NCI-H187 (cell line): ENCODE measurements at places on chromosomes 12 and 14.

DNA sequence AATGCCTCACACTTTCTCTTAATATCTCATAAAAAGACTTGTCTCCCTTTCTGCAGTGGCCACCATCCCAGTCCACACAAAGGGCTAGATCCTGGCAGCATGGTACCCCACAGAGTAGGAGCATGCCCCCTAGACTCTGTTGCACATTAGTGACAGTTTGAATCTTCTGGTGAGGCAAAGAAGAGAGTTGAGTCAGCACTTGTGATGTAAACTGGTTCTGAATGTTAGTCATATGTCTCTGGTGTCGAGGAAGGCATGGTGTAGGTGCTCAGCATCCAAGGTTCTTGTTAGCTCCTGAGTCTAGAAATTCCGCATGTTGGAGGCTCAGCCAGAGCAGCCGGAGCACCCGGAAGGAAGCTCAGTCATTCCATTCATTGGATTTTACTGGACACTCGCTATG, 9.8 kb downstream of the TTC9 start:
- no peak for DNase-seq

DNA sequence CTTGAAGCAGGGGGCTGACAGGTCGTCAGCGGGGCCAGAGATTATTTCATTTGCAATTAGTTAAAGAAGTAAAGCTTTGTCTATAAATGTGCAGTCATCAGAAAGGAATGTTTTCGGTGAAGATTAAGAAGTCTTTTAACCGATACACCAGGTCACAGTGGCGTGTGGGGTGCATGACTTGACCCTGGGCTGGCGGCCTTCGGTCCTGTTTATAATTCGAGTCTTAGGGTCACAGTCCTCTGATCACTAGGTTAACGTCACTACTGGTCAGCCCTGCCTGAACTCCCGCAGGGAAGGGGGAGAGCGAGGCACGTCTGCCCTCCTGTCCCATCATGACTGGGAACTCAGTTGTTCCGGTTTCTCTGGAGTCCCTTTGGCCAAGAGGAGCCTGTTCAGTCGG, 5.0 kb upstream of the C14orf180 start:
- DNase-seq, result no peak

- no peak for DNase-seq
Measured at GRCh38 chr12:80317307-80317706, 126.7 kb upstream of the PTPRQ start.

DNA sequence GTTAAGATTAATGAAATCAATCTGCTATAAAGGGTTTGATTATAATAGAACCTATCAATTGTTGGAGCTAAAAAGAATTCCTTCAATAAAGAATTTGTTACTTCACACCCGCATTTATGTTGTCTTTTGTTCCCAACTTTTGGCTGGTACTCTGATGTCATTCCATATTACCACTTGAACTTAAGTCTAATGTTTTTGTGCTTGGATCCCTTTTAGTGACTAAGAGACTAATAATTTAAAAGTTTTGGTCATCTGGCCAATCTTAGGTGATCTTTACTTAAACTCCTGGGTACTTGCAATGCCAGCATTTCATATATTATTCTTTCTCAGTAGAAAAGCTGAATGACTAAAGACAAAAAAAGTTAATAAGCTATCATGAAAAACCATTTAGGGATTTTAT, 113.0 kb downstream of the TMEM30B start:
- DNase-seq, result no peak

GRCh38 chr12:127823801-127824200, 443.2 kb upstream of the TMEM132C start:
- DNase-seq, result no peak

DNA sequence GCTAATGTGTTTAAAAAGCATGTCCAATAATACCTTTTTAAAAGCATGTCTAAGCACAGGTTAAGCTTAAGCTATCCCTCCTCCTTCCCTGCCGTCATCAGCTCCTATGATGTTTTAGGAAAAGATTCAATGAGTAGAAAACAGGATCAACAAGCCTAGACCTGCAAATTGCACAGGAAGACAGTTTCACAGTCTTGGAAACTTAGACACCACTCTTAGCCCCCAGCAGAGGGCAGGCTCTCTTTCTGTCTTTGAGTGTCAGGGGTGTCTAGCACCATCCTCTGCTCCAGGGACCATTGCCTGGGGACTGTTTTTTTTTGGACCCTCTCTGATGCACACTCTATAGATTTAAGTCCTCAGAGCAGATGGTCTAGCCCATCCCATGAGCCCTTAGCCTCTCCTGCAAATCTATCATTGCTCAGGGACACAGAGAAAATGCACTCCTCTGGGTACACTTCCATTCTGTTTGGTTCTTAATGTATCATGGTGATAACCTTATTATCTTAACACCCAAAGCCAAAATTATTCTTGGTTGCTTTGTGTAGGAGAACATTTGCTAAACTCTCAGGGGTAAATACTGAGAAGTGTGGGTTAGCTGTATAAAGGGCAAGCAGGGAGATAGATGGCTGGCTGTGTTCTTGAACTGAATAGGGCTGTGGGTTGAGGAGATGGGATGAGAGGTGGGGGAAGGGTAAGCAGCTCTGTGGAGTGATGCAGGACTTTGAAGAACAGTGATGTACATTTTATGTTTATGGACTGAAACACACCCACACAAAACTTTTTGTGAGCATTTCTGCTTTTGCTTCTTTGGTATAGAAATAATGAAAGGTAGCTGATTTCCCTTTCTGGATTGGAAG, 259.9 kb upstream of the DDHD1 start:
- no peak for DNase-seq

DNA sequence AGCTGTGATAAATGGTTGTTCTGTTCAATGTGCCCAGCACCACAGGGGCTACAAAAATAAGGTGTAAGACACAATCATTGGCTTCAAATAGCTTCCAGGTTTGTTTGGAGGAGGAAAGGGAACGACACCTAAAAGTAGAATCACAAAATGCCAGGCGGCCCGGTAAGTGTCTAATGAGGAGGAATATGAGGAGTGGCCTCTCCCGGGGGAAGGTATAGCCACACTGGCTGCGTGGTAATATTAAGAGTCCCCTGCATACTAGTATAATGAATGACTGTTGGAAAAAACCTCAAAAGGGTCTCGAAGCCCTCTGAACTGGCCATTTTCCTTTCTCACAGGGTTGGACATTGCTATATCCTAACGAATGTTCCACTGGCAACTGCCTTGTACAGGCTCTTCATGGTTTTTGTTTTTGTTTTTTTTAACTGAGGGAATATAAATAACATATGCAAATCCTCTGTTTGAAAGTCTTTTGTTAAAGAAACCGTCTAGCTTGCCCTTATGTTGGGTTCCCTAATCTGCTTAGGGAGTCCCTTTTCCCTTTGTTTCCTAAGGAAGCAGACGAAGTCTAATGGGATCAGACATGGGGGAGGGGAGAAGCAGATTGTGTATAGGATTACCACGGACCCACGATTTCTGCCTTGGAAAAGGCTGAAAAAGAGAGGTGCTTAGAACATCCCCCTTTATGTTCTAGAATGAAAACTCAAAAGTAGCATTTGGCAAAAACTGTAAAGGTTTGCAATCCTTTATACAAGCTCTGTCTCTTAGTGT, 4.2 kb downstream of the CCDC60 start:
- DNase-seq, result no peak

DNA sequence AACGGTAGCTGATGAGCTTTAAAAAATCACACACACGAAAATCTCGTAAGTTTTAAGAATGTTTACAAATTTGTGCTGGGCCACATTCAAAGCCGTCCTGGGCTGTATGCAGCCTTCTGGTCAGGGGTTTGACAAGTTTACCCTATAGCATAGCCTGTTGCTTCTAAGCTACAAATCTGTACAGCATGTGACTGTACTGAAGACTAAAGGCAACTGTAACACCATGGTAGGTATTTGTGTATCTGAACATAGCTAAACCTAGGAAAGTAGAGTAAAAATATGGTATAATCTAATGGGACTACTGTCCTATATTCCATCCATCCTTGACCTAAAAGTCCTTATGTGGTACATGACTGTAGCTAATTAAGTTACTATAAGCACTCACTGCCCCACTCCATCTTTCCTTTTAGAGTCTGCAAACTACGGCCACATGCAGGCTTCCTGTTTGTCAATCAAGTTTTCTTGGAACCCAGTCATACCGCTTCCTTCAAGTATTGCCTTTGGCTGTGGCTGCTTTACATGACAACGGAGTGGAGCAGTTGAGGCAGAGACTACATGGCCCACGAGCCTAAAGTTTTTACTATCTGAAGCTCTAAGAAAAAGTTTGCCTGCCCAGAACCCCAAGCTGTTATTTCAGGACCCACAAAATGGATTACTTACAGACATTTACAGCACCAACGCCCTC, 18.5 kb downstream of the KRT7 start:
- no peak for DNase-seq

DNA sequence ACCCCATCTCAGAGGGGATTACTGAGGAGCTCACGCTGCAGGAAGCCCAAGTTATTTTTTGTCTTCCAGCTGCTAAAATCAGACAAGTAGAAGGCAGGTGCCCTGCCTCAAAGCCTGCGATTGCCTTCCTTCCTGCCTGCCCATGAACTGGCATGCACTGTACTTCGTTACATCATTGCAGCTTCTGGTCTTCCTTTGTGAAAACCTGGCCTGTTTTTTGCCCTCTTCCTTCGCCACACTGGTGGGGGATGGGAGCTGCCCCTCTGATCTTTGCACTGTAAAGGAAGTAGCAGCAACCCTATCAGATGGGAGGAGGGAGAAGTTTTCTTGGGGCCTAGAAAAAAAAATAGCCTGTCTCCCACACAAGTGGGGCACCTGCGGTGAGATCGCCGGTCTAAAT, 1098.7 kb downstream of the BCL11B start:
- DNase-seq, result no peak

GRCh38 chr12:124406043-124406442, 111.2 kb downstream of the RFLNA start:
- no peak for DNase-seq

- no peak for DNase-seq
Measured at GRCh38 chr12:27338473-27338872, 5.8 kb downstream of the BMAL2 start.

- no peak for DNase-seq
Measured at GRCh38 chr12:57377103-57377840, 53.6 kb downstream of the R3HDM2 start.
